ENCODE measurements at places on chromosomes 3 and 15.
A peak's percentile ranks its signal among the peaks of the same experiment; 100 is the strongest.

DNA sequence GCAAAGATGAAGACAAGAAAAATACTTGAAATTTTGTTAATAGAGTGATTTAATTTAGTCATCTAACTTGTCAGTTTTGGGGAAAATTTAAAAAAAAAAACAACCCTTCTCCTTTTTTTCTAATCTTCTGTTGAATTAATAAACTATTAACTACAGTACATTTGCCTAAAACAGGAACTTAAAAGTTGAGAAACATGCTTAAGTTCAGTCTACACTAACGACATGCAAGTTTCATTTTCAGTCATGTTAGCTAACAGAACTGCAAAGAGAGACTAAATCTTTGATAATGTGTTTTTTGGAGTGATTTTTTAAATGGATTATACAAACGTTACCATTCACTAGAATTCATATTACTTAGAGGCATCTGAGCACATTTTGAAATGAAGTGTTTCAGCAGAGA is 71.9 kb upstream of the MBNL1 start:
- peak overlapping the region; percentile 44 for H3K4me3 ChIP-seq
- peak overlapping the region; percentile 91 for H3K27ac ChIP-seq
- H3K4me1 ChIP-seq: peaks cover 82% of the 10 kb centered on the region
- DNase-seq: no peak
- no peaks in the 10 kb centered on the region for H3K36me3 ChIP-seq

- no peaks in the 10 kb centered on the region for H3K4me1 ChIP-seq
- H3K4me3 ChIP-seq: no peak overlapping the region
- DNase-seq: no peak
- H3K36me3 ChIP-seq: no peaks in the 10 kb centered on the region
- no peak overlapping the region for H3K27ac ChIP-seq
- H3K27me3 ChIP-seq: no peaks in the 10 kb centered on the region
Observed at GRCh38 chr3:128455786-128456748, 10.6 kb downstream of the DNAJB8 start.

GRCh38 chr3:99686955-99687612 is 48.7 kb downstream of the COL8A1 start:
- H3K27ac ChIP-seq: no peak overlapping the region
- no peaks in the 10 kb centered on the region for H3K4me1 ChIP-seq
- H3K4me3 ChIP-seq: no peak overlapping the region
- peak; percentile 41 for DNase-seq

- no peaks in the 10 kb centered on the region for H3K4me1 ChIP-seq
- H3K4me3 ChIP-seq: no peak overlapping the region
- H3K27ac ChIP-seq: no peak overlapping the region
- DNase-seq: no peak
Observed at GRCh38 chr15:36803773-36804172, 224.3 kb downstream of the CDIN1 start.

- no peak for DNase-seq
- peaks cover 32% of the 10 kb centered on the region for H3K4me1 ChIP-seq
- peaks cover 26% of the 10 kb centered on the region for H3K36me3 ChIP-seq
- no peak overlapping the region for H3K27ac ChIP-seq
Observed at GRCh38 chr15:90232196-90232595, 1.5 kb downstream of the CIB1 start.

DNA sequence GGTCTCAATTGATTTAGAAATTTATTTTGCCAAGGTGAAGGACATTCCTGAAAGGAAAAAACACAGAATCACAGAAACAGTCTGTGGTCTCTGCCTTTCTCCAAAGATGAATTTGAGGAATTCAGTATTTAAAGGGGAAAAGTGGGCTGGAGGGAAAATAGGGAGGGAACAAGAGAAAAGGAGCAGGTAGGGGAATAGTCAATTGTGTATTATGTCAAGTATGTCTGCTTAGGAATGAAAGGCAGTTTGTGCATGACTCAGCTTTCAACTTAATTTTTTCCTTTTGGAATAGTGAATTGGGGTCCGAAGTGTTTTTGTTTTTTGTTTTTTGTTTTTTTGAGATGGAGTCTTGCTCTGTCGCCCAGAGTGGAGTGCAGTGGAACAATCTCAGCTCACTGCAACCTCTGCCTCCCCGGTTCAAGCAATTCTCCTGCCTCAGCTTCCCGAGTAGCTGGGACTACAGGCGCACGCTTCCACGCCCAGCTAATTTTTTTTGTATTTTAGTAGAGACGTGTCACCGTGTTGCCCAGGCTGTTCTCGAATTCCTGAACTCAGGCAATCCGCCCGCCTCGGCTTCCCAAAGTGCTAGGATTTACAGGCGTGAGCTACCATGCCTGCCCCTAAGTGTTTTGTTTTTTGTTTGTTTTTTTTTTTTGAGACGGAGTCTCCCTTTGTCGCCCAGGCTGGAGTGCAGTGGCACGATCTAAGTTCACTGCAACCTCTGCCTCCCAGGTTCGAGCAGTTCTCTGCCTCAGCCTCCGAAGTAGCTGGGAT is 74.1 kb upstream of the MAP4 start:
- no peaks in the 10 kb centered on the region for H3K36me3 ChIP-seq
- no peak overlapping the region for H3K4me3 ChIP-seq
- no peak for DNase-seq
- no peaks in the 10 kb centered on the region for H3K27me3 ChIP-seq
- H3K27ac ChIP-seq: no peak overlapping the region

DNA sequence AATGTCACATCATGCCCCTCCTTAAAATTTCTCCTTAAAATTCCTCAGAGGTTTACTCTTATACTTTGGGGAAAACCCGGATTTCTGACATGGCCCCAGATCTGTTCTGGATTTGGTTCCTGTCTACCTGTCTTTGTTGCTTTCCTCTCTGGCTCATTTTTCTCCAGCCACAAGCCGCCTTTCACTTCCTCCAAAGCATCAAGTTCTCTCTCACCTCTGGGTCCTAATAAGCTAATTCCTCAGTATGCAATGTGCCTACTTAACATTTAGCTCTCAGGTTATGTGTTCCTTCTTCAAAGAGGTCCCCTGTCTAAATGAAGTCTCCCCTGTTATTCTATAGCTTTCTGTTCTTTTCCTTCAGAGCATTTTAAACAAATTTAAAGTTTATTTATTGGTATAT is 16.1 kb downstream of the HMG20A start:
- no peak overlapping the region for H3K27ac ChIP-seq
- H3K27me3 ChIP-seq: no peaks in the 10 kb centered on the region
- no peak overlapping the region for H3K4me3 ChIP-seq
- no peaks in the 10 kb centered on the region for H3K36me3 ChIP-seq
- no peak for DNase-seq

DNA sequence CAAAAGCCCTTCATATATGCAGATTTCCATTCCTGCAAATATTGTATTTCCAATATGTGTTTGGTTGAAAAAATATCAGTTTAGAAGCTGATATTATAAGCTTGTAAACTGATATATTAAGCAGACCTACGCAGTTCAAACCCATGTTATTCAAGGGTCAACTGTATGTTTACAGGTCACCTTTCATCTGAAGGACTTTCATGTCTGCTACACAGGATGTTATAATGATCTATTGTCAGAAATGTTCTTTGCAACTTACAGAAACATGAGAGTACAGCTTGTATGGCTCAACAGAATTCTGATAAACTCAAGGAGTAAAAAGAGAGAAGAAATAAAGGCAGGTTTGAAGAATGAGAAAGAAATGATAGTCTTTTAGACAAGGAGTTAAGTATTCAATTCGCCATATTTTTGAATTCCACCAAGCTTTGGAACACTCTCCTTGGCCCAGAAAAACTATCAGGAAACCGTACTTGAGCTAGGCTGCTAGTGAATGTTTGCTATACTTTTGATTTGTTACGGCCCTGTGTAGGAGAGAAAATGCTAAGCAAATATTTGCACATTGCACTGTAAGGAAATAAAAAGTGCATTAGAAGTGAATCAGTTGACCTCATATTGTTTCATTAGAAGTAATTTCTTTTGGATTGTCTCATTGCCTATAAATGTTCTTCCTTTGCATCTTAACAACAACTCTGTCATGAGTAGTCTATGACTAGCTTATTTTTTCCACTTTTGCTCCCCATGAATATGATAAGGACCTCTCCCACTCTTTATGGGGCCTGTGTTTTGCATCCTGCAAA is 81.2 kb downstream of the NEK11 start:
- H3K27me3 ChIP-seq: no peaks in the 10 kb centered on the region
- no peak for DNase-seq
- no peaks in the 10 kb centered on the region for H3K36me3 ChIP-seq
- no peaks in the 10 kb centered on the region for H3K4me1 ChIP-seq
- H3K27ac ChIP-seq: no peak overlapping the region

DNA sequence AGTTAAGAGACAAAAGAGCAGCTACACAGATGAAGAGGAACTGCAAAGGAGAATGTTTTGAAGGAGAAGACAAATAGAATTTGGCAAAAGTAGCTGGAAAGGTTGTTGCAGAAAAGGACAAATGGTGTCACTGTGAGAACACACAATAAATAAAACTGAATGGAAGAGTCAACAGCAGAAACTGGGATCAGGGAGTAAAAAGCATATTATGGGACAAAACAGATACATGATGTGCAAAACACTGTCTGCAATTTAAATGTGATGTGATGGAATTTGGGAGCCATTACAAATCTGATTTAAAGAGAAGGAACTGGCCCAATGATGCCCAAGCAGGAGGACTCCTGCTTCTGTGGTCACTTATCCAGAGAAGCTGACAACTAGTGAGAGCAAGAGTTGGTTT is 46.1 kb downstream of the CD47 start:
- no peak overlapping the region for H3K27ac ChIP-seq
- no peak for DNase-seq
- H3K4me3 ChIP-seq: no peak overlapping the region
- no peaks in the 10 kb centered on the region for H3K27me3 ChIP-seq
- peaks cover 48% of the 10 kb centered on the region for H3K36me3 ChIP-seq

DNA sequence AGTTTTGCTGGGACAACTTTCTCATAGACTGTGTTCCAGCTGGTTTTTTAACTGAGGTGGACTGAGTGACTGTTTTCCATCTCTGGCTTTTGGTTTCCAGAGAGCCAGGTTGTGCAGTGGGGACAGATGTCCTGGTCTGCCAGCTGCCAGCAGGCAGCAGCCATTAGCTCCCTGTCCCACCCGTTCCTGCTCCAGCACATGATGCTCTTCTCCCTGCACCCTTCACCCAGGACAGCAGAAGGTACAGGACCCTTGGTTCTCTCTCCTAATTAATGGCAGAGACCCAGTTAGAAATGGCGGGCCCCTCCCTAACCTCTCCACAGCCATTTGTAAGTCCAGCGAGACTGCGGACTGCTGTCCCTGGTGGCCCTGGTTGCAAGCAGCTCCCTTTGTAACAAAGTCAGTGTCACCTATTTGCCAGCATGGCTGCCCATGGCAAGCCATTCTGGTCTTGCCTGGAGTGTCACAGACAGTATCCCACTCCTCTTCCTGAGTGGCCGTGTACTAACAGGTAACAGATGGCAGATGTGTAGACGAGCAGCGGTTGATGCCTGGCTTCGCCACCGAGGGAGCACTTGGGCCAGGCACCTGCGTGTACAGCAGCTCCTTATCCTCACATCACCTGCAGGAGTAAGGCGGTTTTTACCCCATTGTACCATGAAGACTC is 148.3 kb downstream of the DNAJB8 start:
- H3K4me1 ChIP-seq: peaks cover 44% of the 10 kb centered on the region
- no peak overlapping the region for H3K27ac ChIP-seq
- no peak overlapping the region for H3K4me3 ChIP-seq
- no peak for DNase-seq
- H3K36me3 ChIP-seq: peaks cover 5% of the 10 kb centered on the region
- no peaks in the 10 kb centered on the region for H3K27me3 ChIP-seq

GRCh38 chr3:13073326-13074005 is at the start of gene IQSEC1:
TSS of gene IQSEC1 (minus strand) at chr3:13073429. CDS start at chr3:13073014, 415 bp downstream.
- no peak for DNase-seq
- no peak within 1 kb of the TSS for H3K4me3 ChIP-seq
- H3K27ac ChIP-seq: peak within 1 kb of the TSS; percentile 99
- no peaks in the 10 kb centered on the region for H3K27me3 ChIP-seq
- no peaks in the 10 kb centered on the region for H3K36me3 ChIP-seq

DNA sequence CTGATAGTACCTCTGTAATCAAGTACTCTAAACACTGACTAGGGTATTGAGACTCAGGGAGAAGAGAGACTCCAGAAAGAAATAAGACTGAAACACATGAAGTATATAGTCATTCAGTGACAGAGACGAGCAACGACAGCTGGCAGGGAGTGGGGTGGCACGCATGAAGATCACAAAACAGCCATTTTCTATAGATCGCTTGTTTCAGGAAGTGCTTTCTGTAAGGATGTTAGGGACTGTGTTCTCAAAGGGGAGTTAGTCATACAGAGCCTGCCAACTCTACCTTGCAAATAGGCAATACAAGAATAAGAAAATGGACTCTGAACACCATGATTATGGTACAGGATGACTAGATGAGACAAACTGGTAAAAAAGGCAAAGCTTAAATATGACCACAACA is 139.5 kb downstream of the TBL1XR1 start:
- H3K36me3 ChIP-seq: peaks cover 24% of the 10 kb centered on the region
- H3K4me1 ChIP-seq: no peaks in the 10 kb centered on the region
- no peak overlapping the region for H3K4me3 ChIP-seq
- no peak for DNase-seq

DNA sequence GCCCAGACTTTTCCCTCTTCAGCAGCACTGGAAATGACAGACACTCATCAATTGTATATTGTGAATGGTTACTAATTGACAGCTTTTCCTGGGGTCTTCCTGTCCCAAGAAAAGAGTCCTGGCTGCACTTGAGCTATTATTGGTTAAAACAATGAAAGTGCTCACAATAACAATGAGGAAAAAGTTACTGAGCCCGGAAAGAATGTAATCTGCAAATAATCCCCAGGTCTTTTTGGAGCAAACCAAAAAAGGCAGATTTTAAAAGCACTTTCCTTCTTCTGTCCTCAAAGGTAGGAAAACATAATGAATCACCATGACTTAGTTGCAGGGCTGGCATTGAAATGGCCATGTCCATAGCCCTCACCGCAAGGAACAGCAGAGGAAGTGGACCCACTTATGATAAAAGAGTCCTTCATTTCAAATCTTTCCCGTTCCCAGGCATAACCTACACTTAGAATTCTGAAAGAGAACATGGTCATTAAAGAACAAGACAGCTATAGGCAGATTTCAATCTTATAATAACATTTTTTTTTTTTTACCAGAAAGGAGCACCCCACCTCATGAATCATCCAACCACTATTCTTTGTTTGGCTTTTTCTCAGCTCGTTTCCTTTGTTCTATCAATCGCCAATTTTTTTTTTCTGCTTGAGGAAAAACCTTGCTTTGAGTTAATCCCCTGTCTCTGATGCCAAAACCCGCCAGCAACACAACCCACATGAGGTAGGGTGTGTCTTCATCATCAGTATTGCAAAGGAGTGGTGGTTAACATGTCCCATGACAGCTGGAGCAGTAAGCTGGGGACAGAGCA is 35.5 kb upstream of the ATP1B3 start:
- H3K4me3 ChIP-seq: no peak overlapping the region
- DNase-seq: no peak
- no peak overlapping the region for H3K27ac ChIP-seq

- H3K4me1 ChIP-seq: no peaks in the 10 kb centered on the region
- H3K27me3 ChIP-seq: no peaks in the 10 kb centered on the region
- no peak overlapping the region for H3K27ac ChIP-seq
- no peak for DNase-seq
Observed at GRCh38 chr3:6929918-6930317, 69.0 kb downstream of the GRM7 start.

Measured in DND-41 (cell line).